ENCODE measurements at places on chromosomes 7 and 10.
A peak's percentile ranks its signal among the peaks of the same experiment; 100 is the strongest.

GRCh38 chr10:17038627-17039026, 91.0 kb downstream of the CUBN start:
- DNase-seq, result no peak

DNA sequence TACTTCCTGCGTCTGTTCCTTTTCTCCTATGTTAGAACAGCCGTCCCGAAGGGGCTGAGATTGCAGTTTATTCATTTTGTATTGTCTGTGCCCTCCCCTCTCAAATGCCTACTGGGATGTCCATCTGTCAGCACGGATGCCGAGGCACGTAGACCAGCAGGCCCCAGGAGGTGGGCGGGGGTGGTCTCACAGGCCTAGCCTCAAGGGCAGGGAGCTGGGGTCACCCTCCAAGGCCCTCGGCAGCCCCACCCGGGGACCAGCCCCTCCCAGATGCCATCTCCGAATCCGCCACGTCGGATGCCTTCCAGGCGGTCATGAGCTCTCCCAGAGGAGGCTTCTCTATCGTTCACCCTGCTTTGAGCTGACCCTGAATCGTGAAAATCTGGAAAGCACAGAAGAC, 59.7 kb downstream of the ELFN1 start:
- no peak for DNase-seq

DNA sequence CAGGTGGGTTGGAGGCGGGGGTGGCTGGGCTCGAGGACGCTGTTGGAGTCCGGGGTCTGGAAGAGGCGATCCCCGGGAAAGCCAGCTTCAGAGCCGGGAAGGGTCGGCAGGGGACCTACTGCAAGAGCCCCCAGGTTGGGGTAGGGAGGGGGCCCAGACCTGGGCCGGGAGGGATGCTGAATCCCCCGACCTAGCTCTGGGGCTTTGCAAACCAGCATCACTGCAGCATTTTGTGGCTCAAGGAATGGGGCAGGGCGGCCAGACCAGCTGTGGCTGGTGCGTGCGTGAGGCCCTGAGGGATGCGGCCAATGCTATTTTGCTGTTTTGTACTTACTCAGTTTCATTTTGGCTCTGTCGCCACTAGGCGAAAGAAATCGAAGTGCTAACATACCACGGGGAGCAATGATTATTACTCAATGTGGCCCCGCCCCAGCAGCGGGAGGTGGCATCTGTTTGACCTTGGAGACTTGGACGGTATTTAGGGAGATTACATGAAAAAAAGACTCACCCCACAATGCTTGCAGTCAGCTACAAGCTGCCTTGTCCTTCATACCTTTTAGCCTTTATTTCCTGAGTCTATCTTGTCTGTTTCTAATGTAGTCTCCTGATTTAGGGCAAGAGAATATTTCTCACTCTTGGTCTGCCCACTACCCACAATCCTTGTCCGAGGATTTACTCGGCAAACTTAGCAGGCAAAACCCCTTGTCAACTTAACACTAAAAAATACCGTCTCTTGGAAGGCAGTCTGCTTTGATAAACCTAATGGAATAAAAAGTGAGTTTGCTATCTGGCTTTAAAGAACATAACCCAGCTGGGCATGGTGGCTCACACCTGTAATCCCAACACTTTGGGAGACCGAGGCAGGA, 16.2 kb downstream of the HSPB1 start:
- peak; percentile 83 for DNase-seq

DNA sequence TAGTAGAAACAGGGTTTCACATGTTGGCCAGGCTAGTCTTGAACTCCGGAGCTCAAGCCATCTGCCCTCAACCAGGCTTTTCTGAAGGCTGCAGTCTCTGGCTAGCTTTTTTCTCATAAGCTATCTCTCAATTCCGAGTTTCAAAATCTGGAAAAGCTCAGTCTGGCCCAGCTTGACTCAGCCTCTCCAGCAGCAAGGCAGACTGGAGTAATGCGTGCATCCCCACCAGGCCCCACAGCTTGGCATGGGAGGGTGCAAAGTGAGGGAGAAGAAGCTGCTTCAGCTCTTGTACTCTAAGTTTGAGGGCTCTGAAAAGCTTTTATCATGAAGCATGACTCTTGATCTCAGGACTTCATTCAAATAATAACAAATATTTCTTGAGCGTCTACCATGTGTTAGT, 4.8 kb downstream of the DHTKD1 start:
- DNase-seq, result no peak

DNA sequence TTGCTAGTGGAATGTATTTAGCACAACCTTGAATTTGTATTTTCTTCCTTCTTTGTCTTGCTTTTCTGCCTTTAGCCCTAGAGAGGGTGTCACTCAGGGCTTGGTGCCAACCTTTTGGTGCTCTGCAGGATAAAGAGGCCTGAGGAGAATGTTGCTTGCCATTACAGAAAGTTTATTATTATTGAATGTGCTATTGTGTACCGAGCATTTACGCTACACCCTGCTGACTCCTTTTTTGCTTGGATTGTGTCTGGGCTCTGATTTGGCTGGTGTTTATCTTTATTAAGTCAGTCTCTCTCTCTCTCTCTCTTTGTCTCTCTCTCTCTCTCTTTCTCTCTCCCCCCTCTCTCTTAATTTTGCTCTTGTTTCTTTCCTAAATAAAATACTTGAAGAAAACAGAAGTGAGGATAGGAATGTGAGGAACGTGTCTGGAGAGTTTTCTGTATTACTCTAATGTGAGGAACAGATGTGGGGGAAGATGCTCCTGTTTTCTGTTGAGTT, 284.4 kb upstream of the PHYHIPL start:
- DNase-seq, result no peak

DNA sequence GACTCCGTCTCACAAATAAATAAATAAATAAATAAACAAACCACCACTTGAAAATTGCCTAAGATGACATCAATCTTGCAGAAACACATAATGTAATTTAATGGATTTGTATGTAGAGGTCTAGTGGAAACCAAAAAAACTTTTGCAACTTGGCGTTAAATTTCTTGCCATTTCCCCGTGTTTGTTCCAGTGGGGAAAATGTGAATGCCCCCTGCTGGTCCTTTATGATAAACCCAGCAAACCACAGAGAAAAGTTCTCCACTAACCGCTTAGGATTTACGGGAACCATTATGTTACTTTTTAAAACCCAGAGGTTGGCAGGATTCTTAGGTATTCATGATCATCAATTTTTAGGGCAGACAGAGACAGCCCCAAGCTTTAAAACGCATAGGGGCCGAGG, 32.5 kb downstream of the LAMB4 start:
- no peak for DNase-seq

DNA sequence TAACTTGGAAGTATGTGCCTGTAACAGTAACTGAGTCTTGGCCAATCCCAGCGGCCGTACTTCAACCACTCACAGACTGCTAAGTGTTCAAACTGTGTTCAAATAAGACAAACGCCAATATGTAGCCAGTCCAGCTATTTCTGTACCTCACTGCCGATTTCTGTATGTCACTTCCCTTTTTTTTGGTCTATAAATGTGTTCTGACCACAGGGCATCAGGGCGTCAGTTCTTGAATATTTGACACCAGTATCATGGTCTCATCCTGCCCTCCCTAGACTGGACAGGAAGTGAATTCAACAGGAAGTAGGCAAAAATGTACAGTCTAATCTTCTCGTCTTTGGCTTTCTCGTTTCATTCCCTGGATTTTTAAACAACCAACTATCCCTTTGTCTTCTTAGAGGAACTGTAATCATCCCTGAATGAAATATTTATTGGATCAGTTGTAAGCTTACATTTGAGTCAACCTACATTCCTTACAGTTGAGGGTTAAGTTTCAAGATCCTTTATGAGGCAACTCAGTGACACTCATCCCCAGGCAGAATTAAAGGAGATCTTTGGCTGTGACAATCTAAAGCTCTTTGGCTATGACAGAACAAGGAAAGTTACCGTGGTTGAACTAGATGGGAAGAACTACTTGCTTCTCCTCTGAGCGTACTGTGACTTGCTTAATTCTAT, 232.7 kb downstream of the NSUN6 start:
- no peak for DNase-seq

GRCh38 chr10:86102451-86102850, 264.1 kb downstream of the GRID1 start:
- no peak for DNase-seq

- peak; percentile 60 for DNase-seq
Measured at GRCh38 chr10:87860156-87860795, 3.1 kb downstream of the KLLN start.

GRCh38 chr10:23015021-23015707, 80.2 kb upstream of the MSRB2 start:
- peak; percentile 37 for DNase-seq

DNA sequence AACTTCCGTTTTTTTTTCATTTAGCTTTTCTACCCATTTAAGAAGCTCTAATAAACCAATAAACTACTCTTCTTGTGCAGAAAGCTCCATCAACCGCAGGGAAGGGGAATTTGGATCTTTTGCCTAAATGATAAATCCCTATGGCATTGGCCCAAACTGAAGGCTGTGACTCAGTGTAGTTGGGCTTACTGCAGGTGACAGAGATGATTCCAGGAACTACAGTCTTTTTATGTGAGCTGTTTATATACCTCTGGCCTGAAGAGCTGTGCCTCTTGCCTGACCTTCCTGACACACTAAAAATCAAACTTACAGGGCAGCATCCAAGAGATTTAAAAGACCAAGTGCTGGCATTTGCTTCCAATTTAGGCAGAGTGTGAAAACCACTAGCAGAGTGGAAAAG, 25.2 kb downstream of the ABCB1 start:
- no peak for DNase-seq

GRCh38 chr7:36784991-36785940, 61.0 kb upstream of the AOAH start:
- DNase-seq, result peak; percentile 45

GRCh38 chr7:94375691-94376090, 19.0 kb upstream of the COL1A2 start:
- DNase-seq, result no peak

DNA sequence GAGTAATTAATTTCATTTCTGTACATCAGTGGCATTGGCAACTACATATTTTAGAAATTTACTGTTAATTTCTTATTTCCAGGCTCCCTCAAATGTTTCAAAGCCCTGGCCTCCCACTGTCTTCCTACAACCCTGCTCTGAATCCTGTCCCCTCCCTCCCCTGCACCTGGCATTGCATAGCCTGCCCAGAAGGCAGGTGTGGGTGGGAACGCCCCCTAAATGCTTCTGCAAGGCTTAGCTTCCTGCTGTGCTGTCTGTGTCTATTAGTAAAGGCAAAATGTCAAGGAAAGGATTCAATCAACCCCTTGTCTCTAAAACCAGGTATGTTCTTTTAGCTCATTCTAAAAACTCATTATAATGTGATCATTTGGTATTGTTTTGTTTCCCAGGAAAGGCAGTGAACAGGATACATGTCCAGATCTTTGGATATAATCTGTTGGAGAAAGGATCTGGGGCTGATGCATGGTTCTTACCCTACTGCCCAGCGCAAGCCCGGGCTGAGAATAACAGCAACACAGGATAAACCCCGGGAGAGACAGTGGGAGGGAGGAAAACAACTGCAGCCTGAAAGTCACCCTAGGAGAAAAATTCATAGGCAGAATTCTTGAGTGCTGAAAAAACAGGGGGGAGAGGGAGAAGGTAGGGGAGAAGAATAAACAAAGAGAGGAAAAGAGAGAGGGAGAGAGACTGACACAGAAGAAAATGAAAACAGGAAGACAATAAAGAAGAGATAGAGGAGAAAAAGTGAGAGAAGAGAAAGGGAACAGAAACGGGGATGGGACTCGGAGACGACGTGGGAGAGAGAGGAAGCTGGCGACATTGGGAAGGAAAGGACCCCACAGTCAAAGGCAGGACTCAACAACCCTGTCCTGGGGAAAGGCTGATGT, 589 bp downstream of the ZNF488 start:
- no peak for DNase-seq

- no peak for DNase-seq
Measured at GRCh38 chr10:12690525-12691126, 310.9 kb downstream of the CCDC3 start.

DNA sequence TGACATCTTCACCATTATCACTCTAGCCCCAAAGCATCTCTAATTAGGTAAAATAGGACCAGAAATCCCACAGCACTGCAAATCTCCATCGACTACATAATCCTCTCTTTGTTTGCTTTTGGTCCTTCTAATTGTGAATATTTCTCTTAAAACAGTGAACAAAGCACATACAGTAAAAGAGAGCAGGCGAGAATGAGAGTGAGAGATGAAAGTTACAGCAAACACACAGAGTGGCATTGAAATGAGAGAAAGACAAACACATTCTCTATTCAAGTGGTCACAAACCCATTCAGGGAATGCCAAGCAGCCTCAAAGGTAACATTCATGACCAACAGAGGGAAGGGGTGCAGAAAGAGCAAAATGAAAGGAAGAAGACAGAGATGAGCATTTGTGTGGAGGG, 109.8 kb upstream of the PTN start:
- no peak for DNase-seq

DNA sequence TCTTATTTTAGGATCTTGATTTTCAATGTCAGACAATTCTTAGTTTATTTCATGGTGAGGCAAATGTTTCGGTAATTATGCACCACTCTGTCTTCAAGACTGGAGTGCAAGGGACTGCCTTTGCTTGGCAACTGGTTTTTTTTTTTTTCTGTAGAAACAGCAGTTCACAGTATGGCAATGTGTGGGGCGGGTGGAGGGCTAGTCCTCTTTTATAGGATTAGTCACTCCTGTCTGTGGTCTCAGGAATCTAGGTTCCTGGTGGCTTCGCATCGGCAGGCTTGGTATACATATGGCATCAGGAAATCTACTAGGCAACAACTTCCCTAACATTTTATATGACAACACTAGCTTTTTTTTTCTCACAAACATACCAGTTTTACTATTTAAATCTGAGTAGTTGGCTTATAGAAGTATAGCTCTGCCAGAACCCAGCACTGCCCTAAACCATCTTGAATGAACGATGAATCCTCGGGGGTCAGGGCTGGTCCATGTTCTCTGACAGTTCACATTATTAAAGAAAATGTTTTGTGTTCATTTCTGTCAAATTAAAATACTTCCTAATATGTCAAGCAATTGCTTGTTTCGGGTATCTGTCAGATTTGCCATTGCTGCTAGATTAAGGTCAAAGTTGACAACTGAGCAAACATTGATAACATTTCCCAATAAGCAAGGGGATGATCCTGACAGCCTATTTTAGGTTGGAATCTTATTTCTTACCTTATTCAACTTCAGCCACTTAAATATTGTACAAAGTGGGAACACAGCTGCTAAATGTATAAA, 289.7 kb upstream of the VSTM2A start:
- DNase-seq, result no peak

DNA sequence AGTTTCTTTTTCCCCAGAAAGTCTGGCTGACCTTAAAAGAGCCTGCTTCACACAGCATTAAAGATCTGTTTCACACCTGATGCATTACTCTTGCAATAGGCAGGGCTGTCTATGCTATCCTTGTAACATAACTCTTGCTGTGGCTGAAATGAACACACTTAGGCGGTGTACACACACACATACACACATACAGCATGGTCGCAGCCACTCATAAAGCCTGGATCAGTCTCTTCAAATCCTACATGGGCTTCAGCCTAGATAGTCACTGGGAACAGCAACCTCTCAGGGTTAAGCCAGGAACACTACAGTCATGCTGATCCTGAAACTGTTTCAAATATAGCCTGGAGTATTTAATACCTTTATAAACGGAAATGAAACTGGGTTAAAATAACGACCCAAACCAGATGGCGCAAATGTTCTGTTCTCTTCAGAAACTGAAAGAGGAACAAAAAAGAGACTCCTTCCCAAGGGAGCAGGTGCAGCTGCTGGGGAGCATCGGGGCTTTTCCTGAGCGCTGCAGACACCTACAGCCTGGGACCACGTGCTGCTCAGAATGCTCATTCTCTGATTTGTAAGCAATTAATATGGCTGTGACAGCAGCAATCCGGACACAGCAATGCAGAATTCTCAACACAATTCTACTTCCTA, 61.0 kb upstream of the SFMBT2 start:
- peak; percentile 70 for DNase-seq

GRCh38 chr10:114905450-114905849, 32.5 kb upstream of the TRUB1 start:
- DNase-seq, result no peak

- DNase-seq, result no peak
Measured at GRCh38 chr7:28142650-28143049, 37.9 kb downstream of the JAZF1 start.

All from GM20000 (cell line).